ENCODE measurements at places on chromosomes 3 and 15. TPM values are rescaled to one million over a fixed set of nuclear protein-coding genes. Genes with fewer than 3 reads are reported as not detected.
A peak's percentile ranks its signal among the peaks of the same experiment; 100 is the strongest.

DNA sequence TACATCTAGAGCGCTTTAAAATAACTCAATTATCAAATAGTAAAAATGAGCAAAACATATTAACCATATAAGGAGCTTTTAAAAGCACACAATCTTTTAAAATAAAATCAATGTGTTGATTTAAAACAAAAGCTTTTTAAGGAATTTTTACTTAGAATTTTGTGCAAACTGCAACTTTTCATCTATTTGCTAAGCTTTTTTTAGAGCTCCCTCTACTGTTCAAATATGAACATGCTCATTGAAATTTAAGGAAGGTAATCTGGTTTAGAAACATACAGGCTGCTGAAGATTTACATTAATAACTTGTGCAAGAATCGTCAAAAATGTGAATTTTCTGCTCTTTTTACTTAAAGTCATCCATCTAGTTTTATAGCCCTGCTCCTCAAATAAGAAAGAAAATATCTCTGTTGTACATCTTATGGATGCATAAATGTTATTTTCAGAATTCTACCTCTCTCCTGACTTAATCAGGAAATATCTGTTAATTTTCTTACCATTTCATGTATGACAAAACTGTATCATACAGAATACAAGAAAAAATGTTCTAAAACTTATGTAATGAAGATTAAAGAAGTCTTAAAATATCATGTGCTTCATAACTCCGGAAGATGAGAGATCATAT, 469.4 kb upstream of the ROBO2 start:
- DNase-seq = no peak

GRCh38 chr3:59424268-59425010, 374.6 kb upstream of the CFAP20DC start:
- no peak for DNase-seq

- DNase-seq = no peak
Observed at GRCh38 chr3:152349392-152349791, 80.7 kb downstream of the MBNL1 start.

GRCh38 chr3:23017801-23018200, 185.3 kb upstream of the UBE2E2 start:
- peak; percentile 47 for DNase-seq

The PARP15 gene
- 3.4 TPM for total RNA-seq

The MYH15 gene
- 0.64 TPM for total RNA-seq

GRCh38 chr3:179158336-179159039, 10.3 kb downstream of the PIK3CA start:
- DNase-seq = no peak

The UBA7 gene
- 26.3 TPM for total RNA-seq

GRCh38 chr3:111903067-111903511, 44.0 kb downstream of the PHLDB2 start:
- DNase-seq = peak; percentile 27

The ISLR gene
- not detected for total RNA-seq

DNA sequence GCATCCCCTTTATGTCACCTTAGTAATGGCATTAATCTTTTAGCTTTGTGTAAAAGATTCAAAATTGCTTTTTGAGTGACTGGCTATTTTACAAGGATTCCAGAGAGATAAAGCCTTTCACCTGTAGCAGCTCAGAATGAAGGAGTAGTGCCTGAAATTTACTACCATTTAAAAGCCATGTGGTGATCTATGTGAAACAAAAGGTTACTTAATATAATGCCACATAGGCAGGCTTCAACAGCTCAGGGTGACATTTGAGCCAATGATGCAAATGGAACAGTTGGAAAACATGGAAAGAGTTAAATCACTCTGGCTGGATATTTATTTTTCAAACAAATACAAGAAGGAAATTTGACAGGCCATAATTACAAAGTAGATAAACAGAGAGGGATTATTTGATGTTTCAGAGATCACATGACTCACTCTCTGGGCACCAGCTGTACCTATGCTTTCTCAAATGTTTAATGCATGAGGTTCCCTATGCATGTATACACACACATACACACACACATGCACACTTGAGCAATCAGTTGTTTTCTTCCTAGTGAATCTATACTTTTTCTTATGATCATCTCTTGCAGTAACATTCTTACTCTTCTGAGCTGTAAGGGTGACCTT, 171.5 kb downstream of the ZMAT3 start:
- DNase-seq = no peak

DNA sequence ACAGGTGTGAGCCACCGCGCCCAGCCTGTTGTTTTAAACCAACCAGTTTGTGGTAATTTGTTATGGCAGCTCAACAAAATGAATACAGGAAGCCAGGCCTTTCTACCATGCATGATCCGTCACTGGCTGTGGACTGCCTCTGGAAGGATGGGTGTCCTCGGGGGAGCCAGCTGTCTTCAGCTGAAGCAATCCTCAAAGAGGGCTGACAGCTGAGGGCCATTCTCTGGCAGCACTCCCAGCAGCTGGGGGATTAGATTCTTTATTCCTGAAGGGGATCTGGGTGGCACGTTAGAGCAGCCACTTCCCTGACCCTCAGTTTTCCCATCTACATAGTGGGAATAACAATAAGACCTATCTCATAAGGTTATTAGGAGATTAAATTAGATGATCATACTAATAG, 24.4 kb downstream of the POLR2M start:
- no peak for DNase-seq

The FBXO40 gene
- total RNA-seq = not detected

DNA sequence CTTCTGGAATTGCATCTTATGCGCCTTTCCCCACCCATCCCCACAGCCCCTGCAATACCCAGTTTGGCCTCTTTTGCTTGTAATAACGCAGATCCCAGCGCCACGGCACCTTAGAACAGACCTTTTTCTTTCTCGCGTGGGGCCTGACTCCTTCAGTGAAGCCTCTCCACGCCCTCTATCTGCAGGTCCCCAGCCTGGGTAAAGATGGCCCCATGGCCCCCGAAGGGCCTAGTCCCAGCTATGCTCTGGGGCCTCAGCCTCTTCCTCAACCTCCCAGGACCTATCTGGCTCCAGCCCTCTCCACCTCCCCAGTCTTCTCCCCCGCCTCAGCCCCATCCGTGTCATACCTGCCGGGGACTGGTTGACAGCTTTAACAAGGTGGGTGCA, 594 bp downstream of the CRELD1 start:
- DNase-seq = no peak

DNA sequence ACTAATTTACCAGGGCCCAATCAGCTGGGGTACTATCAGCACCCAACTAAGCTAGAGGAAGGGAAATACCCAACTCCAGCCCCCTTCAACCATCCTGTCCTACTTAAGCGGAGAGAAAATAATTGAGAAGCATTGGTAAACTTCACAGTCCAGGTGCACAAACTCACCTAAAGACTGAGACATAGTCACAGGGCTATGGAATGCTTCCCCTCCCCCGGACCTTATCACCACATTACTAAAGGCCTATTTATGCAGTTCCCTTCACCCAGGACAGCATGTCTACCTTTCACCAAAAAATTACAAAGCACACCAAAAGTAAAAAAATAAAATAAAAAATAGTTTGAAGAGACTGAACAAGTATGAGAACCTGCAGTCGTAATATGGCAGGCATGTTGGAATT, 47.9 kb downstream of the HOMER2 start:
- no peak for DNase-seq

- no peak for DNase-seq
Observed at GRCh38 chr15:47870956-47871625, 153.8 kb downstream of the SEMA6D start.

GRCh38 chr3:77039606-77040171, at the start of gene ROBO2:
ROBO2 (plus strand) TSS chr3:77040099; CDS start chr3:77040786, 687 bp downstream.
- DNase-seq = peak; percentile 30

DNA sequence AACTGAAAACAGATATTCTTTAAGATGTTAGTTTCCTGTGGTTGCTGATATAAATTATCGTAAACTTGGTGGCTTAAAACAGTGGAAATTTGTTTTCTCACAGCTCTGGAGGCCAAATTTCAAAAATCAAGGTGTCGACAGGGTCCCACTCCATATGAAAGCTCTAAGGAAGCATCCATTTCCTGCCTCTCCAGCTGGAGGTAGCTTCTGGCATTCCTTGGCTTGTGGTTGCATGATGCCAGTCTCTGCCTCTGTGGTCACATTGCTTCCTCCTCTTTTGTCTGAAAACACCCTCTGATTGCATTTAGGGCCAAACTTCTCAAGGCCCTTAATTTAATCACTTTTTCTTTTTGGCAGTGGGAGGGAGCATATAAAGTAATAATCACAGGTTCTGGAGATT, 96.8 kb downstream of the PPM1L start:
- DNase-seq = no peak

- DNase-seq = no peak
Observed at GRCh38 chr3:124791639-124792151, 61.4 kb downstream of the UMPS start.

The DLL4 gene
- total RNA-seq = not detected

Data from Calu3 (cell line).